Stimulated activated CD8-positive, alpha-beta memory T cell treated with anti-CD3 and anti-CD28 coated beads, Interleukin-4, amount 100 ng/mL, for 4 hours (primary cell): ENCODE measurements at places on chromosomes 3 and 15.

GRCh38 chr3:183586477-183586876, 31.0 kb upstream of the KLHL6 start:
- no peak for DNase-seq

- DNase-seq, result no peak
Measured at GRCh38 chr3:113753376-113753985, 6.6 kb downstream of the ATP6V1A start.

DNA sequence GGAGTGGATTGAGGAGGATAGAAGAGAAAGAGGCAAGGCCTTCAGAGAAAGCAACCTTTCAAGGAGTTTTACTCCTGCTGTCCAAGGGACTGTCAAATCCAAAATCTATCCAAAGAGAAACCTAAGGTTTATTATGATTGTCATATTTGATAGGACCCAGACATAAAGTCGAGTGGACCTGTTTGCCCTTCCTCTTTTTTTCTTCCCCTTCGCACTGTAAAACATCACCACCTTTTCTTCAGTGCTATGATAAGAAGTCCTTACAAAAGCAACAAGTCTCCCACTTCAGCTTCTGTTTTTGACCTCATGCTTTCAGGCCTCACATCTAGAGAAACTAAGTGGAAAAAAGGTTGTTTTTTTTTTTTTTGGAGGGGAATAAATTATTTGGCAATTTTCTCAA, 73.0 kb downstream of the TRPC1 start:
- no peak for DNase-seq

DNA sequence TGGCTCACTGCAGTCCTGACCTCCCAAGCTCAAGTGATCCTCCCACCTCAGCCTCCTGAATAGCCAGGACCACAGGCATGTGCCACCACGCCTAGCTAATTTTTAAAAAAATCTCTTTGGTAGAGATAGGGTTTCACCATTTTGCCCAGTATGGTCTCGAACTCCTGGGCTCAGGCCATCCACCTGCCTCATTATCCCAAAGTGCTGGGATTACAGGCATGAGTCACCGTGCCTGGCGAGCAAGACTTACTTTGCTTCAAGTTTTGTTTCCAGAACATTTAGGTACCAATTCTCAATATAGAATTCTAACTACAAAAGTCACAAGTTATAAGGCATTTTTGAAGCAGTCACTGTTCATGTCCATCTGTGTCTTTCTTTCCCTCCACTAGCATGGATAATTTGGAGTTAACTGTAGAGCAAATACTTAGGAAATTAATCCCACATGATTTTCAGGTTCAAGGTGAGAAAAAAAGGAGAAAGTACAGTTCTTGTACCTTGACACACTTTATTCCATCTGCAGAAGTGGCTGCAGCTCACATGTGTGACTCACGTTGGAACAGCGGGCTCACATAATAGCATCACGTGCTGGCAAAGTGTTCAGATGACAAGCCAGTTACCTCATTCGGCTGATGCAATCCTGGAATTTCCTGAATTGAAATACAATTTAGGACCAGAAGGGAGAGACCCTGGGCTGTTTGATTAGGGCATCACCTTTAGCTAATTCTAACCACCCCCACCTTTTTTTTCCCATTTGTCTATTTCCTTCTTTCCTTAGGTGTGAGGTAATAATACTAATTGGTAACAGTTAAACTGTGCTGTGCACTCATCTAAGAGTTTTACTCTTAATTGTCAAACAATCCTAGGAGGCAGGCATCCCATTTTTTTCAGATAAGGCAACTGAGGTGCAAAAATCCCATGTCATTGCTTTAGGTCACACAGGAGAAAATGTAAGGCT, 46.9 kb upstream of the NEDD4 start:
- DNase-seq, result no peak

- DNase-seq, result no peak
Measured at GRCh38 chr15:60265057-60265456, 132.7 kb downstream of the ANXA2 start.

- DNase-seq, result no peak
Measured at GRCh38 chr3:99084826-99085225, 183.3 kb upstream of the DCBLD2 start.

DNA sequence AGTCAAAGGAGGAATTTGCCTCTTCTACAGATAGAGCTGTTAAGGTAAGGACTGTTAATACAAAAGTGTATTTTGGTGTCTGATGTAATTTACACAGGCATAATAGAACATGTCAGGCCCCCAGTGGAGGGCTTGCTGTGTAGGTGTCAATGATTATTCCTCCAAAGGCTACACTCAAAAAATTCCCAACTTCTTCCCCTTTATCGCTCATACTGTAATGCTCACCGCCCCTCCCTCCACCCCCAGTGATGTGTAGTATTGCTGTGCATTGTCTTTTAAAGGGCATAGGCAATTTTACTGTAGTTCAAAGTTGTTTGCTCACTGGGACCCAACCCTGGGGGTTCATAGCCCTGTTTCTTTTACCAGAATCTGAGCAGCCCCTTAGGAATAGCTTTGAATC, 32.2 kb downstream of the NSUN3 start:
- no peak for DNase-seq

DNA sequence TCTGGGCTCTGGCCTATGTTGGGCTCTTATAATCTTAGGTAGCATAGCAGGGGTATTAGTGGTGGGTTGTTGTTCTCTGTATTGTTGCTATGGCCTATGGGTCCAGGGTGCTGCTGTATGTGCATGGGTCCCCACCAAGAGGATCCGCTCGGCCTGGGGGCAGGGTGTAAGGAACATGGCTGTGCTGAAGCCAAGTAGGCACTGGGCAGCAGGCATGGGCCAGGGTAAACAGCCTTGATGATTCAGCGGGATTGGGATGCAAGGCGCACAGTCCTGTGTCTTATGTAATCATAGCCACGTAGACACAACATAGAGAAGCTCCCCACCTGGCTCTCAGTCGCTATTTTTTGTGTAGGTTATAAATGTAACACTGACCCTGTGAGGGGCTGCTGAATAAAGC, 306.9 kb downstream of the ZPLD1 start:
- no peak for DNase-seq

- no peak for DNase-seq
Measured at GRCh38 chr3:152623286-152623911, 211.5 kb upstream of the P2RY1 start.

GRCh38 chr3:189096092-189096491, 75.7 kb upstream of the TPRG1 start:
- no peak for DNase-seq

- DNase-seq, result no peak
Measured at GRCh38 chr3:170982733-170983132, 43.8 kb downstream of the SLC2A2 start.
